CD4-positive, CD25-positive, alpha-beta regulatory T cell (primary cell): ENCODE measurements at places on chromosomes 11 and 22.

- H3K4me3 ChIP-seq, result peak overlapping the region; percentile 52
- peaks cover 44% of the 10 kb centered on the region for H3K4me1 ChIP-seq
- peaks cover 72% of the 10 kb centered on the region for H3K36me3 ChIP-seq
- H3K27me3 ChIP-seq, result no peaks in the 10 kb centered on the region
- DNase-seq, result no peak
Observed at GRCh38 chr11:118207079-118207478, 17.7 kb downstream of the JAML start.

DNA sequence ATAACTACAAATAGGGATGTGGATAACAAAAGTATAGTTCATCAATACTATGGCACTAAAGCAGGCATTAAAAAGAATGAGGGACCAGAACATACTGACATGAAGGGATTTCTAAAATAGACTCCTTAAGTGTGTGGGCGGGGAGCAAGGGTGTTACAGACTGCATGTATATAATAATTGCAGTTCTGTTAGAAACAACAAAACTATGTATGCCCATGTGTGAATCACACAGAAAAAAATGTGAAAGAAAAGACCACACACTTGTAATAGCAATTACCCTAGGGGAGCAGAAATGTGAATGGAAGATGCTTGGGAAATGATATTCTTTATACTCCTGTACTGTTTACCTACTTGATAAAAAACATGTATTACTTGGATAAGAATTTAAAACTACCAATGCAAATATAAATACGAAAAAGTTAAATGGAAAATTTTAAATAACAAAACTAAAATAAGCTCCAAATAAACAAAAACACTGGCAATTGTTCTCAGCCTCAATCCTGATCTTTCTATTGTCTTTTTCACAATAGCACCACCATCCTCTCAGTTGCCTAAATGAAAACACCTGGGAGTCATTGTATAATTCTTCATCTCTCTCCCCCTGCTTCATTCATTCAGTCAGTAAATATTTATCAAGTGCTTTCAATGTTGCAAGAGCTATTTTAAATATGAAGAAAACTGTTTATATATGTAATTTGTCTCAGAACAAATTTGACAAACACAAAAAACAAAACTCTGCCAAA is 129.8 kb downstream of the FCHSD2 start:
- no peaks in the 10 kb centered on the region for H3K27me3 ChIP-seq
- H3K36me3 ChIP-seq, result peaks cover 13% of the 10 kb centered on the region
- no peak overlapping the region for H3K4me3 ChIP-seq
- no peaks in the 10 kb centered on the region for H3K4me1 ChIP-seq
- no peak for DNase-seq

DNA sequence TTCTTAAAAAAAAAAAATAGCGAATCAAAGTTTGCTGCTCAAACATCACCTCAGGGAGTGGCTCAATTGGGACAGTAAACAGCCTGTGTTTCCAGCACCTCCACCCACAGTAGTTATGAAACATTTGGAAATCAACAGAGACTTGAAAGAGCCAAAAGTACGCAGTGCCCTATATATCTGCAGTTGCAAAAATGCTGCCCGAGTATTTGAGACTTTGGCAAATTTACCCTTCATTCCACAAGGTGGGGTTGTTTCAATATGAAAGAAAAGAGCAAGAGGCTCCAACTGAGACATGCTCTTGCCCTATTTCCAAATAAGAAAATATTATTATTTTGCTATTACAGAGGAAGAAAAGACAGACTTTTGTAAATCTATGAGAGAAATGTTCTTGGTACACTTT is 851.1 kb upstream of the RAG2 start:
- DNase-seq, result no peak
- no peaks in the 10 kb centered on the region for H3K27me3 ChIP-seq
- no peak overlapping the region for H3K4me3 ChIP-seq

DNA sequence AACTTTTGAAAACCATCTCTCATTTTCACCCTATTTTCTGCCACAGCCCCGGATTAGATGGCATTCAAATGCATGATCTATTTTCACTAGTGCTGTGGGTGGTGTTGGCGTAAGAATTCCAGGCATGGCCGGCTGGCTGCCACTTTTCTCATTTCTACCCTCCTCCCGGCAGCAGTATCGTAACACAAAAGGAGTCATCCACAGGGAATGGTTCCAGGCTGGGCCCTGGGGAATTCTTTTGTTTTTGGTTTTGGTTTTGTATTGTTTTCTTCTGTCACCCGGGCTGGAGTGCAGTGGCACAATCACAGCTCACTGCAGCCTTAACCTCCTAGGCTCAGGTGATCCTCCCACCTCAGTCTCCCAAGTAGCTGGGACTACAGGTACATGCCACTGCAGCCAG is 13.8 kb downstream of the JAML start:
- no peak overlapping the region for H3K4me3 ChIP-seq
- no peaks in the 10 kb centered on the region for H3K27me3 ChIP-seq
- peaks cover 48% of the 10 kb centered on the region for H3K4me1 ChIP-seq
- no peak overlapping the region for H3K27ac ChIP-seq
- H3K36me3 ChIP-seq, result peaks cover 57% of the 10 kb centered on the region

DNA sequence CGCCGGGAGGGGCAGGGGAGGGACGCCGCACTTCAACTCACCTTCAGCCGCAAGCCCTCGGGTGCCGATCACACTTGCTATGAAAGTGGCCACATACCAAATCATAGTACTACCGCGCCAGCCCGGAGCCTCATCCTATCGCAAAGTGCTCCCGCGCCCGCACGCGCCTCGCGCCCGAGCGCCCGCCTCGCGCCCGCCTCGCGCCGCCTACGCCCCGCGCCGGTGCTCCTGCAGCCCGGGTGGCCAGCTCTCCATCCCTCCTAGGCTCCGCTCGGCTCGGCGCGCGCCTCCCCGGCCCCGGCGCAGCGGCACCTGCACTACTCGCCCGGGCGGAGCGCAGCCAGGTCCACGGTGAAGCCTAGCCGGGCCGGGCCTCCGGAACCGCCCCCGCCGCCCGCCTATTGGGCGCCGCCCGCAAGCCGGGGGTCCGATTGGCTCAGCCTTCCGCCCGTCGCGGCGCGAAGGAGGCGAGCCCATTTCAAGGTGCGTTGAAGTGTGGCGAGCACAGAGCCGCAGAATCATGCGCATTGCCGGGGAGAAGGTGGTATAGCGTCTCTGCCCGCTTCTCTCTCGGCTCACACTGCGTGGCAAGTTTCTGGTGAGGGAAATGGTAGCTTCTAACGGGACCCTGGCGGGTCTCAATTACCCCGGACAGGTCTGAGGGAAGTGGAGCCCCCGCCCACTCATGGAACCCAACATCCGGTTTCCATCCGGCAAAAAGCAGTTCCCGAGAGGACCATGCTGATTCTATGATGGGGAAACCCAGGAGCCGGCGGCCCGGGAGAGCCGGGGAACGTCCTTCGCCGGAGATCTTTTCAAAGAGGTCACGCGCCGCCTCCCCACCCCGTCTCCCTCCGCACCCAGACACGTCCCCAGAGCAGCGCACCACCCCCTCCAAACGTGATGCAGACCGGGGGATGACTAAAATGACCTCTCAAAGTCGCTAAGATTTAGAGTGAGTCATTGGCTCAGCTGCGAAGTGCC is at the start of gene IGSF9B:
Gene IGSF9B, minus strand, starts transcription at position 319 of the 984 bp plus-strand sequence. Its CDS starts 214 bp downstream, at position 105.
- H3K36me3 ChIP-seq, result no peaks in the 10 kb centered on the region
- peak; percentile 94 for DNase-seq
- H3K4me1 ChIP-seq, result peaks cover 22% of the 10 kb centered on the region
- peak within 1 kb of the TSS; percentile 20 for H3K27ac ChIP-seq

- no peak for DNase-seq
- peak within 1 kb of the TSS; percentile 8 for H3K4me3 ChIP-seq
Observed at GRCh38 chr11:120324932-120325810, at the start of gene TLCD5. TLCD5 (plus strand) TSS chr11:120325299; CDS start chr11:120327442, 2,143 bp downstream.

- peaks cover 10% of the 10 kb centered on the region for H3K27me3 ChIP-seq
- no peak for DNase-seq
- no peaks in the 10 kb centered on the region for H3K36me3 ChIP-seq
- no peak overlapping the region for H3K4me3 ChIP-seq
- H3K4me1 ChIP-seq, result no peaks in the 10 kb centered on the region
- no peak overlapping the region for H3K27ac ChIP-seq
Observed at GRCh38 chr11:121237686-121238658, 54.6 kb upstream of the SC5D start.

DNA sequence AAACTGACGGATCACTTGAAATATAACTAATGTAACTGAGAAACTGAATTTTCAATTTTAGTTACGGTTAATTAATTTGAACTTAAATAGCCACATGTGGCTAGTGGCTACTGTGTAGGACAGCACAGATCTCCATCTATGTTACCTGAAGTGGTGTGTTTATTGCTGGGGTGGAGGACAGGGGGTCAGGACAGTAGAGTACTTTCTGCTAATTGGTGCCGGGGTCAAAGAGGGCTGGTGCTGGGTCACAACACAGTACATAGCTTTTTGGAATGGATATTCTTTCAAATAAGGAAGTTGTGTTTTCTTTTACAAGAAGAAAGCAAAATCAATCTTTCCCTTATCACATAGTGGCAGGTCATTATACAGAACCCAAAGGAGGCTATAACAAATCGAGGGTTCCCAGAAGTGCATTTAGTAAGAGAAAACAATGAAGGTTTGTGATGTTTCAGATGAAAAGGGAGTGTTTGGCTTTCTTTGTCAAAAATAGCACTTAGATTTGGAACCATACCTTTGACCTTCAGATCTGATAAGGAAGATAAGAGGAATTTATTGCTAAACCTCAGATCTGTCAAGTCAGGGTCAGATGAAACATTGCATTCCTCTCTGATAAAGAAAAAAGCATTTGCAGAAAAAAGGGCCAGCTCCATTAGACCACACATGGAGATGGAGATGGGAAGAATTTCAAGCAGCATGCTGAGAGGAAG is 384.5 kb downstream of the AASDHPPT start:
- H3K27me3 ChIP-seq, result no peaks in the 10 kb centered on the region
- no peak for DNase-seq
- no peak overlapping the region for H3K27ac ChIP-seq
- no peak overlapping the region for H3K4me3 ChIP-seq

- H3K4me3 ChIP-seq, result no peak overlapping the region
- no peak for DNase-seq
- no peak overlapping the region for H3K27ac ChIP-seq
- no peaks in the 10 kb centered on the region for H3K27me3 ChIP-seq
Observed at GRCh38 chr11:18005376-18006129, 7.3 kb downstream of the SERGEF start.

DNA sequence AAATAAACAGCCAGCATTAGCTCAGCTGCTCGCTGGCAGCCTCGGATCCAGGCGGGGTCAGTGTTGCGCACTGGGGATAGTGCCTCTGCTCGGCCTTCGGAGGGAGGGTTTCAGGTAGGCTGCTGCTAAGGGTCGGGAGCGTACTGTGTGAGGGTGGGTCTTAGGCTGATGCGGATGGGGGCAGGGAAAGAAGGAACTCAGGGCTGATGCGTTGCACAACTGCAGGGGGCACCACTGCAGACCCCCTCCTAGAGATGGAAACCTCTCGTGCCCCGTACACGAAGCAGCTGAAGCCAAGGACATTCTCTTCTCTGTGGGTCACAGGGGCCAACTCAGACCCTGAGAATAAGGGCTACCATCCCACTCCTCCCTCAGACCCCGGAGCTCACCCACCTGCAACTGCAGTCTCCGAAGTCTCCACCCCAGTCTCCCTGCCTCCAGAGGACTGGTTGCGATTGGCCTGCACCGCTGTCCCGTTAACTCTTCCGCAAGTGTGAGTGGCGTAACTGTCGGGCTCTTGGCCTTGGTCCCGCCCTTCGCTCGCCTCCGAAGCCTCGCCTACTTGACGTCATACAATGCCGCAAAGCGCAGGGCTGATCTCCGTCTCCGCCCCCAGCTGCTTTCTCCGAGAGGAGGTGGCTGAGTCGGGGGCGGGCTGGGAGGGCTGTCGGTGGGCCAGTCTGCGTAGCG is at the start of gene KBTBD3:
Gene KBTBD3, minus strand, starts transcription at position 429 of the 690 bp plus-strand sequence. CDS start 18,250 bp downstream, outside the sequence.
- H3K27me3 ChIP-seq, result no peaks in the 10 kb centered on the region
- peaks cover 17% of the 10 kb centered on the region for H3K36me3 ChIP-seq
- H3K4me1 ChIP-seq, result peaks cover 40% of the 10 kb centered on the region
- DNase-seq, result peak; percentile 100
- H3K27ac ChIP-seq, result peak within 1 kb of the TSS; percentile 93
- peak within 1 kb of the TSS; percentile 96 for H3K4me3 ChIP-seq

DNA sequence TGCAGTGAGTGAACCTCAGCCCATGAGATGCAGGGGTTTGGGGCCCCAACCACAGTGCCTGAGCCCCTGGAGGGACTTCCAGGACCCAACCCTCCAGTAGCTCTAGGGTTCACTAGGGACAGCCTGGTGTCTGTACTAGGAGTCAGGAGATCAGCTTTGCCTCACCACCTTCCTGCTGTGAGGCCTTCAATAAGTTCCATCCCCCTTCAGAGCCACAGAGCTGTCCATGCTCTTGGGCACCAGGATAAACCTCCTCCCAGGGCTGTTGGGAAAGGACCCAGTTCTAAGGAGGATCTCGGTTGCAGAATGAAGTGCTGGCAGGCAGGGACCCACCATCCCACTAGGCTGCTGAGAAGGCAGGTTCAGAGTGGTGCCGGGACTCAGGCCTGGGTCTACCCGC is 9.7 kb downstream of the ARHGEF17 start:
- no peaks in the 10 kb centered on the region for H3K27me3 ChIP-seq
- no peak overlapping the region for H3K27ac ChIP-seq
- DNase-seq, result no peak
- no peaks in the 10 kb centered on the region for H3K36me3 ChIP-seq

- no peaks in the 10 kb centered on the region for H3K4me1 ChIP-seq
- no peak for DNase-seq
- no peak overlapping the region for H3K27ac ChIP-seq
- H3K4me3 ChIP-seq, result no peak overlapping the region
Observed at GRCh38 chr11:119990309-119991021, 147.4 kb downstream of the TRIM29 start.

GRCh38 chr11:19511413-19512183 is 201.0 kb upstream of the NAV2 start:
- H3K27ac ChIP-seq, result no peak overlapping the region
- DNase-seq, result no peak
- no peak overlapping the region for H3K4me3 ChIP-seq
- peaks cover 3% of the 10 kb centered on the region for H3K27me3 ChIP-seq

- H3K27ac ChIP-seq, result no peak overlapping the region
- H3K4me3 ChIP-seq, result no peak overlapping the region
- no peak for DNase-seq
- H3K4me1 ChIP-seq, result no peaks in the 10 kb centered on the region
Observed at GRCh38 chr22:45199723-45200122, 36.0 kb downstream of the NUP50 start.

DNA sequence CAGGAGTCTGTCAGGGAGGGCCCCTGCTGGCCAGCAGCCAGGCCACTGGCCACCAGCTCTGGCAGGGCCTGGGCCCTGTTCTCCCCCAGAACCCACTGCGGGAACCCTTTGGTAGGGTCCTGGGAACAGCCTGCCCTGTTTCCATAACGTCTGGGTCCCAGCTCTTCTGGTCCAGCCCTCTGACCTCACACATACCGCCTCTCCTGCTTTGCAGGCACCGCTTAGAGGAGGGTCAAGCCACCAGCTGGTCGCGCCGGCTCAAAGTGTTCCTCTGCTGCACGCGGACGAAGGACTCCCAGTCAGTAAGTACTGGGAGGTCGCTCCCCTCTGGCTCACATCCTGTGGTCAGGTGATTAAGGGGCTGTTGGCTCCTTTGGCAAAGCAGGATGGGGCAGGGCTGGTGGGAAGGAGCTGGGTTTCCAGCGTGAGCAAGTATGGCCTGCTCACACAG is 26.6 kb upstream of the MYRF start:
- H3K4me3 ChIP-seq, result no peak overlapping the region
- no peaks in the 10 kb centered on the region for H3K4me1 ChIP-seq
- no peak overlapping the region for H3K27ac ChIP-seq
- DNase-seq, result no peak
- no peaks in the 10 kb centered on the region for H3K27me3 ChIP-seq
- H3K36me3 ChIP-seq, result no peaks in the 10 kb centered on the region
